ENCODE measurements at places on chromosomes 6 and 20.

GRCh38 chr6:80151635-80152034 lies 45.2 kb downstream of the BCKDHB start:
- no peak for DNase-seq

- DNase-seq, result no peak
These were observed 84.0 kb downstream of the HFE start for GRCh38 chr6:26170951-26171841.

DNA sequence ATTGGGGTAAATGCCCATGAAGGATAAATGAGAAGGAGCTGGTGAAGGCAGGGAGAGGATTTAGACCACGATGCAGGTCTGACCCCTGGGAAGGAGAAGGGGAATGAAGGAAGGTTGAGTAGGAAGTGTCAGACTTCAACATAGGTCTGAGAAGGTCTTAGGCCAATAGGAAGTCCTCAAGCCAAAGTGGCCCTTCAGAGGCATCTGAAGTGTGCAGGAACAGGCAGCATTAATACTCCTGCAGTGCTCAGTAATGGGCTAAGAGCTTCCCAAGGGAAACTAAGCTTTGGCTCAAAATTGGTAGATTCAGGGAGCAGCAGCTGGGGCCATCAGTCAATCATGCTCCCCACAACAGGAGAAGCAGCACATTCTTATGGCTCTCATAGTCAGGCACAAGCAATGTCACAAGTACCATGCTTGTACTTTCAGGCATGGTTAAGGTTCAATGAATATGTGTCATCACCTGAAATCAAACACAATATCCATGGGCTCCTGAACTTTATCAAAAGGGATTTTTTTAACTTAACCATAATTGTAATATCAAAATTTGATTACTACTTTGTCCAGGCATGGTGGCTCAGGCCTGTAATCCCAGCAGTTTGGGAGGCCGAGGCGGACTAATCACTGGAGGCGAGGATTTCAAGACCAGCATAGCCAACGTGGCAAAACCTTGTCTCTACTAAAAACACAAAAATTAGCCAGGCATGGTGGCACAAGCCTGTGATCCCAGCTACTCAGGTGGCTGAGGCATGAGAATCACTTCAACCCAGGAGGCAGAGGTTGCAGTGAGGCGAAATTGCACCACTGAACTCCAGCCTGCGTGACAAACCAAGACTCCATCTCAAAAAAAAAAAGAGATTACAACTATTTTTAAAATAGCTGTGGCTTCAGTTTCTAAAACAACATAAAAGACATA lies 9.9 kb downstream of the RALGAPA2 start:
- no peak for DNase-seq

DNA sequence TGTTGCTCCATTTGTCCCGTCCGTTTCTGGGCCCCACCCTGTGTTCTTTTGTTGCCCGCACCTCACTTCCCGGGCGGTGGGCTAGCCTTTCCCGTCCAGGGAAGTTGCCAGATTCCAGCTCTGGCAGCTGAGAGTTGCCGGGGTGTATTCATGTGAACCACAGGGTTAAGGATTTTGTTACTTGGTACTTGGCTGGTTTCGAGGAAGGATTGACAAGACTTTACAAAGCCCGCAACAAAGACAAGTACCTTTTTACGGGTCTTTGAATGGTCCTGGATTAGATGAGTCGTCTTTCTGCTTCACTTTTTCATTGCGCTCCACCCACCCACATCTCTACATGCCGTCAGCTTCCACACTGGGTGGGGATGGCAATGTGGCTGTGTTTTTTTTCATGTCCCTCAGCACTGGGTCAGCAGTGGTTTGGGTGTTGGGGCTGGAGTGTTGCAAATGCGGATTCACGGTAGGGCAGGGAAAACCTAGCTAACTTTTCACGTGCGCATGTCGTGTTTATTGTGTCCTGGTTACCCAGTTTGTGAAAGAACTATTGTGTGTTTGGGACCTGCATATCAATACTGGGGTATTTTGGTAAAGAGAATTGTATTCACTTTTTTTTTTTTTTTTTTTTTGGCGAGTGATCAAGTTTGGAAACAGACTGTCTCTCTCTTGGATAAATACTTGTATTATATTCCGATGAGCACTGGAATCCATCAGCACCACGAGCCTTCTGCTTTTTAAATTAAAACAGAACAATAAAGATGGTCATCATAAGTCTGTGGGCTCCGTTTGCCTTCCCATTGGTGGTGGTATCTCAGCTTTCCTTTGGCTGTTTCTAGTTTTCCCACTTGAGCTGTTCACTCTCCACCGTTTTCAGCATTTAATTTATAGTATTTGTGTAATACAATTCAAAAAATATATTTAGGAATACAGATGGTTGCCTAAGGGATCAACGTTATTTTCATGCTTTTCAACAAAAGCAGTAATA lies 1.2 kb downstream of the DUSP22 start:
- DNase-seq, result no peak

DNA sequence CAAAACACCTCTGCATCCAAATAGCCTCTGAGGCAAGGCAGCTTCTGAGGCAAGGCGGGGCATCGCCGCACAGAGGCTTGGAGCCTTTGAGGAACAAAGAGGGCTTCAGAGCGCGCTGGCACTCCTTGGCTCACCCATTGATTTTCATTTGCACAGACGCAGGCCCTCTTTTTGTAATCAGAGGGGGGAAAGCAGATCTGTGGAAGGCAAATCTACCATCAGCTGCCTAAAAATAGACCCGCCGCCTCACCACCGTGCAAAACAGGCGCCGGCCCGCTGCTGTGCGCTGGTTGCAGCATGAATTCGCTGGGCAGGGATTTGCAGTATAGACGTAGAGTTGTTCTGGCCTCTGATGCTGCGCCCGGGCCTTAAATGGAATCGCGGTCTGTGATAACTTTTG lies 69.9 kb upstream of the STMND1 start:
- DNase-seq, result no peak

DNA sequence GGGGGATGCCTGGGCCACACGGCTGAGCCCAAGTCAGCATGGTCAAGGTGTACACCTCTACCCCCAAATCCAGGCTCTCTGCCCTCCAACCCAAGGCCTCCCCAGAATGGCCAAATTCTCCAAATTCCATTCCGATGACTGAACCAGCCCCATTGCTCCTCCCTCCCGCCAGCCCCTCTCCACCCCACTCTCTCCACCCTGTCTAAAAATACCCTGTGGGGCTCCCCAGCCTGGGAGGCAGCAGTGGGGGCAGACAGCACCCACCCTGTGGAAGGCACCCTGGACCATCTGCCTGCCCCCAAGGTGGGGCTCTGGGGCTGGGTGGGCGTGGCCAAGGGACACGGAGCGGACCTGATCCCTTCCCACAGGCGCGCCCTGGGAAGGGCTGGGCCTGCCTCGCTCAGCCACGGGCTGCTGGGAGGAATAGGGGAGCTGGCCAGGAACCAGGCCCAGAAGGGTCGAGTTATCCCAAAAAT lies 11.4 kb downstream of the TEAD3 start:
- no peak for DNase-seq

DNA sequence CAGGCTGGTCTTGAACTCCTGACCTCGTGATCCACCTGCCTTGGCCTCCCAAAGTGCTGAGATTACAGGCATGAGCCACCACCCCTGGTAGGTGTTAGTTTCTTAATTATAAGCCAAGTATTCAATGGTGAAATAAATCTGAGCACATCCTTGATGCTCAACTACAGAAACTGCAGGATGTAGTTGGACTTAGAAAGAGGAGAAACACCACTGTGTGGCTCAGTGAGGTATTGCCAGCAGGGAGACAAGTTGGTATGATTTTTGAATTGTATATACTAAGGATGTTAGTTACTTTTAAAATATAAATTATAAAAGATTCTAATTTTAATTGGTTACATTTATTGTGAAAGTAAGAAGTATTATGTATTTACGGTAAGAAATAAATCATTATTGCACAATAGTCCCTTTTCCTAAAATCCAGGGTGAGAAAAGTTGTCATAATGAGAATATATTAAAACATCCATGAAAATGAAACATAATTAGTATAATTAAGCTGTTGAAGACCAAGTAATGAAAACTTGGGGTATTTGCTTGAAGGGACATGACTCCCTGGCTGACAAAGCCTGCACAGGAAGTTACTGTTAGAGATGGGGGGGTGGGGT lies 17.6 kb downstream of the SLC18B1 start:
- peak; percentile 19 for DNase-seq
